ENCODE measurements at places on chromosomes 6 and 20. TPM values are rescaled to one million over a fixed set of nuclear protein-coding genes. Genes with fewer than 3 reads are reported as not detected.

SMPDL3A gene
- total RNA-seq: 7.3 TPM

PLAGL1 gene
- total RNA-seq: 20.3 TPM

OXT gene
- not detected for total RNA-seq

PTPRK gene
- total RNA-seq: 139 TPM

NRSN1 gene
- total RNA-seq: not detected

BTN2A1 gene
- total RNA-seq: 50.4 TPM

C2 gene
- total RNA-seq: 0.20 TPM

- no peak for DNase-seq
These were observed 71.4 kb downstream of the CEP57L1 start for GRCh38 chr6:109166673-109167072.

- DNase-seq: no peak
These were observed 26.1 kb downstream of the HLA-F start for GRCh38 chr6:29749308-29749662.

DNA sequence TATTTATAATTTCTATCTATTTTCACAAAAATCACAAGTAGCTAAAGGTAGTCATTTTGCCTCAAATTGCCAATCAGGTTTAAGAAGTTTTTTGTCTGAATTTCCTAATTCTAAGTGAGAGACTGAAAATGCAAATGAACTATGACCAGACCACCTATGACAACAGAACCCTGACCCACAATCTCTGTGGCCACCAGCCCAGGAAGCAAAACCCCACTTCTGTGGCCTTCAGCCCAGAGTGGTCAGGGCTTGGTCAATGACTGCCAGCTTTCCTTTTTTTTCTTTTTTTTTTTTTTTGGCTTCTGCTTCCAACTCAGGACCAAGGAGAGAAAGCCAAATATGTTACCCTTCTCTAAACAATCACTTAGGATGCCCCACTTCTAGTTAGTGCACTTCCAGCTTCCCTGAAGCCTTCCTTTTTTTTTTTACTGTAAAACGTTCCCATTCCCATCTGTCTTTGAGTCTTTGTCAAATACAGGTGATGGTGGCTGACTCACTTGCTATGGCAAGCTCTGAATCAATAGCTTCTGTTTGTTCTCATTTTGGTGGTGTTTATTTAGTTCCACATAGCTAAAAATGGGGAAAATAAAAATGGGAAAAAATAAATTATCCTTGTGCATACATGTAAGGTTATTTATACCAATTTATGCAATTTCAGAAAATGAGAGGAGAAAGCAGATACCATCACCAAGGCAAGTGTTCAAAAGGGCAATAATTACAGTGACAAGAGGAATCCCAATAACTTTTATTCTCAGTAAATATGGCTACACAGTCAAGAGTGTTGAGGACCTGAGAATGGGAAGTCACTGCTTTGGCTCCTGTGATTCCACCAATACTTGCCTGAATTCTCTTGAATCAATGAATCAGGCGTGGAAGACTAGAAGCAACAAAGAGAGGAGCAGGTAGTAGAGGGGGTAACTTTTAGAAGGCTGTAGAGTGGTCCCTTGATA lies 170.3 kb upstream of the PDE7B start:
- DNase-seq: peak; percentile 28

GRCh38 chr6:167089243-167090142 lies 33.4 kb upstream of the CCR6 start:
- DNase-seq: no peak

DNA sequence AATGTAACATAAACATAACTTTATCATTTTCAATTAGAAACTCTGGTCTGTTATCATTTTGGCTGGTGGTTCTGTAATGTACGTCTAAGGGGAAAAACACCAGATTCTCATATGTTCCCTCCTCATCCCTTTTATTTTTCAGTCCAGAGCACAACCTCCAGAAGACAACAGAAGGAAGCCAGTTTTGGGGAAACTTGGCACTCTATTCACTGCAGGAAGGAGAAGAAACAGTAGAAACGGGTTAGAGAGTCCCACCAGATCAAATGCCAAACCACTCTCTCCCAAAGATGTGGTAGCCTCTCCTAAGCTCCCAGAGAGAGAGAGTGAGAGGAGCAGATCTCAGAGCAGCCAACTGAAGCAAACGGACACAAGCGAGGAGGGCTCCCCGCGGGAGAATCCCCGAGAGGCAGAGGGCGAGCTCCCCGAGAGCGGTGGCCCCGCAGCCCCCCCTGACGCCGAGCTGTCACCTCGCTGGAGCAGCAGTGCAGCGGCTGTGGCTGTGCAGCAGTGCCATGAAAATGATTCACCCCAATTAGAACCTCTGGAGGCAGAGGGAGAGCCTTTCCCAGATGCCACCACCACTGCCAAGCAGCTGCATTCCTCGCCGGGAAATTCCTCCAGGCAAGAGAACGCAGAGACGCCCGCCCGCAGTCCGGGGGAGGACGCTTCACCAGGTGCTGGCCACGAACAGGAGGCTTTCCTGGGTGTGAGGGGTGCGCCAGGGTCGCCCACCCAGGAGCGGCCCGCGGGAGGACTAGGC lies 117.8 kb downstream of the RTN4IP1 start:
- peak; percentile 45 for DNase-seq

- no peak for DNase-seq
These were observed 56.5 kb downstream of the UBE2V1 start for GRCh38 chr20:50056408-50056926.

DNA sequence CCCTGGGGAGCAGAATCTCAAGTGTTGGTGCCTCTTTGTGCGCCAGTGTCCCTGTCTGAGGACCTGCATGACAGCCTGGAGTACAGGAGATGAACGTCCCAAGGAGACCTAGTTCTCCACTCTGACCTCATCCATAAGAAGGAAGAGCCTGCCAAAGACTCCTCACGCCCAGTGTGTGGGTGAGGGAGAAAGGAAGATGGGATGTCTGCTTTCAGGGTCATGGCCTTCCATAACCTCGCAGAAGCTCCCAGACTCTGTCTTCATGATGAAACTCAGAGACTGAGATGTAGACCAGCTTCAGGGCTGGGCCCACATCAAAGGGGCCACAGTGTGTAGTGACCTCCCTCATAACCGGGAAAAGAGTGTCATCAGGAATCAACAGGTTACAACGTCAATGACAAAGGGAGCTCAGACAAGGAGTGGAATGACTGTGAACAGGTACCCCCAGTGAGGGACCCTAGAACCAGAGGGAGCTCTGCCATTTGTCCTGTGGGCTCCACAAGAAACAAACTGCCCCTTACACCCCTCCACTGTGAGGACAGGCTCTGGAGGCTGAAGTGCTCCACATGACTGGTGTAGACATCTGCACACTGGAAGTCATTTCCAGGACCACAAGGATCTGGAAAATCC lies 8.1 kb downstream of the HLA-DQB1 start:
- no peak for DNase-seq

DNA sequence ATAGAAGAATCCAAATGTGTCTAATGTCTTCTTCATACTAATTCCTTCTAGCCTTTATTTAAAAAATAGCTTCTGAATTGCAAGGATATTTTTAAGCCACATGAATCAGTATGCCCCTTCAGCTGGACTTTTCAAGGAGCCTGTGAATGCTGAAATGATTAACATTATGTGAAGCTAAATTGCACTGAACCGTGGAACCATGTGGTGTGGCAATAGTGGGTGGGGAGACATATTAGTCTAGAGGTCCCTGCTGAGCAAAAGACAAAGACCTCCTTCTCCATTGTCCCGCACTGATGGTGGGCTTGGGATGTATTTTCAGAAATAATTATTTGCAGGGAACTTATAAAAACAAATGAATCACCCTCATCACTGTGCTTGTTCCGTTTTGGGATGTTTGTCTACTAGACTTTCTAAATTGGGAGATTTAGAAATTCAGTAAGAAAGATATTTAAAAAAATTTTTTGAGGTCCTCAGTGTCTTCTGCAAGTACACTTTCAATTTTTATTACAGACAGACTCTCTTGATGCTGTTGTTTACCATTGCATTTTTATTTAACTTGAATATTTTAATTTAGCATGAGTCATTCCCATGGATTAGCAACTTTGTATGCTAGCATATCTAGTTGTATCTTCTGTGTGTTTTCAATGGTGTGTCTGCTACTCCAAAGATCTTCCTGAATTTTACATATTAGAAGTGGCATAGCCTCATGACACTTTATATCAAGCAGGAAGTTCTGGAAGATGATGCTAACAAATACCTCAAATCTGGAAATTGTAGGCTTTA lies 238.1 kb downstream of the LAMA2 start:
- DNase-seq: no peak

- DNase-seq: no peak
These were observed 754.6 kb upstream of the MMS22L start for GRCh38 chr6:98037571-98037970.
